Cortex of kidney (tissue), 1 donor: ENCODE measurements at places on chromosomes 6 and 20.

DNA sequence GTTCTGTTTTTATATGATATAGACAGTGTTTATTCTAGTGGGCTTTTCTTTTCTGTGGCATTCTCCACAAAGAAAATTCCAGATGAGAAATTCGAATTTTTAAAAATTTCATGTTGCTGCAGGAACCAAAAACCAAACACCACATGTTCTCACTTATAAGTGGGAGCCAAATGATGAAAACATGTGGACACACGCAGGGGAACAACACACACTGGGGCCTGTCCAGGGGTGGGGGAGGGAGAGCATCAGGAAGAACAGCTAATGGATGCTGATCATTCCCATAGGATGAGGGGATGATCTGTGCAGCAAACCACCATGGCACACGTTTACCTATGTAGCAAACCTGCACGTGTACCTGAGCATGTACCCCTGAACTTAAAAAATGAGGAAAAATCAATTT is 499.0 kb upstream of the SLC35B3 start:
- DNase-seq: no peak

DNA sequence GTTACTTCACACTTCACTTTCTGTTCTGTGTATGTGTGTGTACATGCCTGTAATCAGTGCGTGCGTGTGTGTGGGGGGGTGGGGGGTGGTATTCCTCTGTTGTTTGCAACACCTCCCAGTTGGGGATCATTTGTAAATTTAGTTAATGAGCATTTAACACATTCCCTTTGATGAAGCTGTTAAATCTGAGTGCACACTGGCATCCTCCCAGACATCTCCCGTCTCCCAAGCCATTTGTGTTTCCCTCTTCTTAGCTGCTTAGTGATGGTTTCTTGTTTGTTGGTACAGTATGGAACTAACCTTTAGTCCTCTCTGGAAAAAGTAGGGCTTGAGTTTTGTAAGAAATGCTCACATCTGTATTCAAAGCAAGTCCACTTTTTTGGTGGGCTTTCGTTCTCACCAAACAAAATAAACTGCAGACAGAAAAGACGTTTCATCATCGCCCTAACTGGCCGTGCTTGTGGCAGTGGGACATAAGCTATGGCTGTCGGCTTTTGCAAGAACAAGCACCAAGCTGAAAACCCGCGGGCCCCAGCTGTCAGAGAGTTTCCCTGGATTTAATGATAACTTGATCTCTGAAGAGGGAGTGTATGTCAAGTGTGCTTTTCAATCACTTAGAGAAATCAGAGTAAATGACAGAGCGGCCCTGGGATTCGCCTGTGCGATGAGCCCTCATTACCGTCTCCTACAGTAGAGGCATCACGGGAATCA is 54.9 kb upstream of the SASH1 start:
- no peak for DNase-seq

DNA sequence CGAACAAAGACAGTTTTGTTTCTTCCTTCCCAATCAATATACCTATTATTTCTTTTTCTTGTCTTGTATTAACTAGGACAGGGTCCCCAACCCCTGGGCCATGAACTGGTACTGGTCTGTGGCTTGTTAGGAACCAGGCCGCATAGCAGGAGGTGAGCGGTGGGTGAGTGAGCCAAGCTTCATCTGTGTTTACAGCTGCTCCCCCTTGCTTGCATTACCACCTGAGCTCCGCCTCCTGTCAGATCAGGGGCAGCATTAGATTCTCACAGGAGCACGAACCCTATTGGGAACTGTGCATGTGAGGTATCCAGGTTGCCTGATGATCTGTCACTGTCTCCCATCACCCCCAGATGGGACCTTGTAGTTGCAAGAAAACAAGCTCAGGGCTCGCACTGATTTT is 151.9 kb downstream of the CDKAL1 start:
- DNase-seq: no peak

GRCh38 chr20:23409800-23410199 is 11.5 kb downstream of the NAPB start:
- no peak for DNase-seq

DNA sequence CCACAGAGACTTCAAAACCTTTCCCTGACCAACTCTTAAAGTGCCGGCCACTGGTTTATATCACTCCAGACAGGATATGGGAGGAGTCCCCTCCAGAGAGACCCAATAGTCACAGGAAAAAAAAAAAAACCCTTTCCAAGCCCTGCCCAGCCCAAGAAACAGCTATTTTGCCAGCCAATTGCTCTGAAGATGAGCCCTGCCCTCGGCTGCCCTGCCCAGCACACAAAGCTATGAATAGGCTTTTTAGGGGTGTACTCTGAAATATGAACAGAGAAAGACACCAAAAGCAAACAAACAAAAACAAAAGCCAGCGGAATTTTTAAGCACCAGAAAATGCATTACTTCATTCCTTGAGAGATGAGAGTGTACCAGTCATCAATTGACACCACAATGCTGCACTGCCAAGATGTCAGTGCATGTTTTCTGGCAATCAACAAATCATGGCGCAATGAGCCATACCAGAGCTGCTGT is 275.1 kb downstream of the C6orf118 start:
- no peak for DNase-seq
